ENCODE measurements at places on chromosomes 1 and 21.

- no peak for DNase-seq
These were observed 111.8 kb downstream of the MAN1A2 start for GRCh38 chr1:117479086-117479485.

- DNase-seq: no peak
These were observed 4.8 kb downstream of the MGST3 start for GRCh38 chr1:165635823-165636222.

DNA sequence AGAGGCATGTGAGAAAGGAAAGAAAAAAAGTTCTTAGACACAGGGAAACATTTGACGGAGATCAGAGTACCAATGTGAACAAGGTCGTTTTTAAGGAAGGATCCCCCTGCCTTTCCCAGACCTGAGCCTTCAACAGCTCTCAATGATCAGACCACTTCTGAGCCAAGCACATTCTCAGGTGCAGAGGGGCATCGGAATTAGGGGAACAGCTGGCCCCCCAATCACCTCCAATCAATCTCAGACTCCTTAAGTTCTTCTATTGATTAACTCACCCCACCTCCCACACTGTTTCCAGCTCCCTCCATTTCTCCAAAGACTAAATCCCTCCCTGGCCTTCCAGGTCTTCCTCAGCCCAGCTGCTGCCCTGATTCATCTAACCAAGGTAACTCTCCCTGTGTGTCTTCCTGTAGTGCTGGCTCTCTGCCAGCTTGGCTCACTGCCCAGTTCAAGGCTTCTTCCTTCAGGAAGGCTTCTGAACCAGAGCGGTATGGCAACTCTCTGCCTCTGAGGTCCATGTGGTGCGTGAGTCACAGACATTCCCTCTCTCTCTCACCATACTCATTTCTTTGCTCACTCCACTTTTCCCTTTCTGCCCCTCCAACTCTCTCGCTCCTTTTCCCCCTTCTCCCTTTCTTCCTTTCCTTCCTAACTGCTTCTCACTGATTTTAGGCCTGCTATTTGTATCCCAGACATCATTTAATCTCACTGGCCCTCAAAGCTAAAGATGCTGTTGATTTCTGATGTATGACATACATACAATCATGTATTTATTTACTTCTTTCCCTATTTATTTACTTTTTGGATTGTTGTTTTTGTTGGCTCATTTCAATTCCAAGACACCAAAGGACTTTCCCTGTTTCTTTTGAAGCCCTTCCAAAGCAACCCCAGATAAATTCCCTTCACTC, 18.1 kb downstream of the CFAP45 start:
- DNase-seq: peak; percentile 24

DNA sequence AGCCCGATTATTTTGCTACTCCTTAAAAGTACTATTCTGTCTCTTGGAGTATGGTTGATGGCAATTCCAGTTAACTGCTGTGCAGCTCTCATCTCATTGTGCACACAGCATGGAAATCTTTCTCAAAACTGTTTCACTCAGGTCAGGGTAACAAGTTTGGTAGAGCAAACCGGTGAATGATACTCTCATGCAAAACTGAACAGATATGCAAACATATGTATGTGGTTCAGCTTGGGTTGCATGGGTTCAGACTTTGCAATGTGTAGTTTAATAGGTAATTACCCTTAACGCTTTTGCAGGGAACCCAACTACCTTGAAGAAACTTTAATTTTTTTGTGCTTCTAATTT, 2.2 kb downstream of the GADD45A start:
- no peak for DNase-seq

- no peak for DNase-seq
These were observed 127.0 kb downstream of the AKT3 start for GRCh38 chr1:243723050-243723449.
